ENCODE measurements at places on chromosomes 7 and 10.

- DNase-seq: no peak
Measured at GRCh38 chr7:142375710-142376313, 118.0 kb upstream of the PRSS58 start.

DNA sequence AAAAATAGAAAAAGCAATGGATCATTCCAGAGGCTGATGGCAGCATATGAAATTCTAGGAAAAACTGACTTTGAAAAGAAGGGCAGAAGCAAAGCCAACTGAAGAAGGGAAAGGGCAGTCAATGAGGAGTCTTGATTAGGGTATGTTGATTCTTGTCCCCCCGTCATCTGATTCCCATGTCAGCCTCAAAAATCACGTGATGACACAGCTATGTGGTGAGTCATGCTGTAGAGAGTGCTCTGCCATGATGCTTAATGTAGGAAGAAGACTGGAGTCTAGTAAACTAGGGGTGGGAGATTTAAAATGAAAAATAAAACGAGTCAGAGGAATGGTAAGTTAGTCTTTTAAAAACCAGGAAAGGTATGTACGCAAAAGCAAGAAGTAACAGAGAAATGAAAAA, 3.9 kb upstream of the POU6F2 start:
- no peak for DNase-seq

- no peak for DNase-seq
Measured at GRCh38 chr7:85426487-85426960, 239.7 kb upstream of the SEMA3D start.

- no peak for DNase-seq
Measured at GRCh38 chr10:76329891-76330575, 898.6 kb downstream of the LRMDA start.

DNA sequence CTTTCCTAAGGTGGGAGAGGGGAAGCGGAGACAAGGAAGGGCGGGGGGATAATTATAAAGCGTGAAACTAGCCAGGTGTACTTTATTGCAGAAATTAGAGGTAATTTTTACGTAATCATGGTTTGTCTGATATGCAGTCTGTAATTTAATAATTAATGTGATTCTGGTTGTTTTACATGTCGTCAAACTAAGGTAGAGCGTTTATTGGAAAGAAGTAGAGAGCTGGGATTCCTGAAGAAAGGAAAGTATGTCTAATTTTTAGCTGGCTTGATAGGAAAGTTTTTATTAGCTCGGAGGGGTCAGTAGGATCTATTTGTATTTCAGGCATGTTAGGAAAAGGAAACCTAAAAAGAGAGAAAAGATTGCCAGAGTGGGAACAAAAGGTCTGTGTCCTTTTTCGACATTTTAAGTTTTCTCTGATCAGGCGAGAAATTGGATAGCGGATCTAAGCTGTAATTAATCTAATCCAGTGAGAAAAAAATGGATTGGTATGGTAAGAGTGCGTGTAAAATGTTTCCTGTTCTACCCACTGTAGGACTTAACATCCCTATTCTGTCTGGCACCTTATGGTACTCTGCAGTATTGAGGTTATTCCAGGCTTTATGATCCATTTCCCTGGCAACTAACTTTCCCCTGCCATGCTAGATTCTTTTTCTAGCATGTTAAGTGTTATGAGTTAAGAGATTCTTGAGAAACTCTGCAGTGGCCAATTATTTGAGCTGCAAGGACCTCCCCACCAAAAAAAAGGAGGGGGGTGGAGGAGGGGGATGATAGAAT, 1.4 kb downstream of the CELF2 start:
- no peak for DNase-seq

GRCh38 chr10:122327237-122328206, 47.0 kb upstream of the PLEKHA1 start:
- DNase-seq: no peak

GRCh38 chr7:113200281-113200680, 81.9 kb upstream of the SMIM30 start:
- no peak for DNase-seq

DNA sequence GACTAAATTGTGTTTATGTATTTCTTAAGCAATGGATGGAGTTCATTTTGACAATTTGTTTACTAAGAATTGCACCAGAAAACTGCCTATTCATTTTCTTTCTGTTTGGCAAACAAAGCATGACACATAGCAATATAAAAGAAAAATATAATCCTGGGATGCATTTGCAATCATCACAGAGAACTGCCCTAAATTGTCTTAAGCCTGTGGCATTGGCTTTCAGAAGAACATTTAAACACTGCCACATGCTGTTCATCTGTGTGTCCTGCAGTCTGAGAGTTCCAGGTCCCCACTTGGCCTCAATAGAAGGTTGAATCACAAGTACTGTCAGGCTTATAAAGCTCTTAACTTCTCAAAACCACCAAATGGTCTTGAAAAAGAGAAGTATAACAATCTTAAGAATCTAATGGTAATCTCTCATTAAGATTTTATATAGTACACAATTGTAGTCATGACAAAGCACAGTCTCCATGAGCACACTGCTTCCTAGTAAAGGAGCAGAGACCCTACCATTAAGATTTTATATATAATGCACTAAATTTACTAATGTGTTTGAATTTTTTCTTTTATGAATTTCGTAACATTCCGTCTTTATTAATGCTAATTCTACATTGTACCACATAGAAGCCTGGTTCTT, 29.9 kb downstream of the RNLS start:
- DNase-seq: peak; percentile 11

DNA sequence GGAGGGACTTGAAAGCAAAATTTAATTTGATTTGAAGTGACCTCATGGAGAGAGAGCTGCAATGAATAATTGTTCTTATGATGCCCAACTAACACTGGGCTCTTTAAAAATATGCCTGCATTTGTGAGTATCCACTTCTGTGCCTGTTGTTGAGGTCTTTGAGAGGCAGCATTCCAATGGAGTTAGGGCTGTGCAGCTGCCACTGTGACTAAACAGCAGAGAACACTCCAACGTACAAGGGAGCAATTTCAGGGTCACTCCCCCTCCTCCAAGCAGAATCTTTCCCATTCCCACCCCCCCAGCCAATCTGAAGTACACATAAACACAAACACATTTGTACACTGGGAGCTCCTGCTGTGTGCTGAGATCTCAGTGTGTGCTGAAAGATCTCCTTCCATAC, 28.0 kb upstream of the GSAP start:
- DNase-seq: no peak

DNA sequence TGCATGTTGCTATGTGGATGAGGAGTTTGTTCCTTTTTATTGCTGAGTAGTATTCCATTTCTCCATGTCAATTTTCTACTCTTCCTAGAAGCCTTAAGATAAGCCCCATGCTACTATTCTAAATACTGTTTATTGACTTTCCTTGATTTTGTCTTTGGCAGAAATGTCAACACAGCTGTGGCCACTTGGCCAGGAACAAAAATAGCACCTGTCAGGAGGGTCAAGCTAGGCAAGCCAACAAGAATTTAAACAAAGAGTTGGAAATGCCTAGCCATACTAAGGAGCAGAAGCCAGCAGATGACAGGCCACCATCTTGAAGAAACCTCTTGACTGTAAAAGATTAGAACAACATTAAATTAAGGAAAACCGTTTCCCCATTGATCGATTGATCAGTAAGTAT, 34.7 kb downstream of the JAZF1 start:
- DNase-seq: no peak

DNA sequence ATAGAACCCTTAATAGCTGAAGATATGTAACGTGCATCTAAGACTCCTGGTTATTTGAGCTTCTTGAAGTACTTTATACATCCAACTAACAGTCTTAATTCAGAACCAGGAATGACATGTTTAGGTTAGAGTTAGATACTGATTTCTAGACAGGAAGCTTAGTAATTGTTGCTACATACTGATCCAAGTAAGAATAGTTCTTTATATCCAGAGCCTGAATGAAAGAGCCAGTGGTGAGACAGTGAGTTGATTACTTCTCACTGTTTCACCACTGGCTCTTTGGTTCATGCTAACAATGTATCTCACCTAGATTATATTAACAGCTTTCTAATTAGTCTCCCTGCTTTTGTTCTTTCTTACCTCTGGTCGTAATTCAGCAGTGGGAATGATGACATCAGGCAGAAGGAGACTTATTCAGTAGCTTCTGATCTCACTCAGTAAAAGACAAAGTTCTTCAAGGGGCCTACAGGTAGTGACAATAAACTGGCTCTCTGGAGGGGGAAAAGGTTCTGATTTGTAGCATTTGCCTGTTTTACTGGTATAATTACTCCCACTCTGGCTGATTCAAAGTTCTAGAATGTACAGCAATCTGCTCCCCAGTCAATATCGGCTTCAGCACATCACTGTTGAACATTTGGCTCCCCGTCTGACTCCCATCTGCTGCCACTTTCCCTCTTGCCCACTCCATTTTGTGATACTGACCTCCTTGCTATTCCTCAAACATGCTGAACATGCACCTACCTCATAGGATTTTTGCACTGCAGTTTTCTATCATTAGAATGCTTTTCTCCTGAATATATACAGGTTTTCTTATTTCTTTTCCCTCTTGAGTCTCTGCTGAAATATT, 29.1 kb downstream of the MCU start:
- DNase-seq: no peak

GRCh38 chr7:114026486-114027089, 107.8 kb upstream of the PPP1R3A start:
- no peak for DNase-seq

- no peak for DNase-seq
Measured at GRCh38 chr7:91995391-91996105, 54.9 kb downstream of the AKAP9 start.

DNA sequence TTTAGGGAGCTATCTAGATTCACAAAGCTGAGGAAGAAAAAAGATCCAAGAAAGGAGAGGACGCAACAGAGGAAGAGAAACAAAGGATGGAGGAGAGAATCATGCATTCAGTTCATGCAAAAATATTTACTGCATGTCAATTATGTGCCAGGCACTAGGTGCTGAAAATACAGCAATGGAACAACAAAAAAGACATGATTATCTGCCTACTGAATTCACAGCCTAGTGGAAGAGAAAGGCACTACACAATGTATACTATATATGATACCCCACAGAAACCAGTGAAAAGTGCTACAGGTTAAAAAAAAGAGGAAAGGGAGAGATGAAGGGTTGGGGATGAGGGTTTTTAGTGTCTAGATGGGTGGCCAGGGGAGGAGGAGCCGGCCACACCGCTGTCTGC, 520.4 kb upstream of the CELF2 start:
- DNase-seq: no peak

- no peak for DNase-seq
Measured at GRCh38 chr10:62732841-62733653, 71.5 kb upstream of the ADO start.

DNA sequence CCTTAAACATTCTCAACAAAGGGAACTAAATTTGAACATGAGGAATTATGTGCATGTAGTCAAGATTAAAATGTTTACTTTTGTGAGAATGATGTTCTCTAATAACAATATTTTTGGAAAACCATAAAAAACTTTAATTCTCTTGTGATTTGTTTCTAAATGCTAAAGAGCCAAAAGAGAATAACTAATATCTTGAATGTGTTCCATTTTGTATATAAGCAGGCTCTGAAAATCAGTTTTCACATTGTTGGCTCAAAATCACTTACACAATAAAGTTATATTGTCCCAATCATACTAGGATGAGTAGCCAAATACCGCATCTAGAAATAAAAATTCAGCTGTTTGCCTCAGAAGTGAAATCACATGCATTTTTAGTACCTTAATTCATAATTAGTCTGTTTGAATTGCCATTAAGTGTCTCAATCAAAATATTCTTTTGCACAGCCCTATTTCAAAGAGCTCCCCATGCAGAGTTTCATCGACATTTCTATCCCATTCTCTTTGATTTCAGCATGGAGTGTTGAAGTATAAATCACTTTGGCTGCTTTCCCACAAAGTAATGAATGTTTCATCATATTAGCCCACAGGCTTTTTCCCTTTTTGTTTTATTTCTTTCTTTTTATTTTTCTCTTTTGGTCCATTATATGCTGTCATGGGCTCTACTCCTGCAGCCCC, 420.3 kb upstream of the POM121L12 start:
- DNase-seq: no peak

DNA sequence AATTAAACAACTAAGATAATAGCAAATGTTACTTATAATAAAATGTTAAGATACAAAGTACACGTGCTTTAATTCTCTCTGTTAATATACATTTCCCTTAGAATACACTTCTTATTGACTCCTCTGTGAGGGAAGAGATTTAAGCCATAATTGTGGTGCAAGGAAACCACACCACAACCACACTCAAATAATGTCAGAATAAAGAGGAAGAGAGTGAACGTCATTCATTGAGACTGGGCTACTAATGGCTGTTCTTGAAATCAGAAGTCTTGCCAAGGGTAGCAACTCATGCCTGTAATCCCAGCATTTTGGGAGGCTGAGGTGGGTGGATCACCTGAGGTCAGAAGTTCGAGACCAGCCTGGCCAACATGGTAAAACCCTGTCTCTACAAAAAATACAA, 10.0 kb downstream of the FAM171A1 start:
- no peak for DNase-seq

GRCh38 chr10:114682532-114682931, 24.5 kb upstream of the ABLIM1 start:
- no peak for DNase-seq

DNA sequence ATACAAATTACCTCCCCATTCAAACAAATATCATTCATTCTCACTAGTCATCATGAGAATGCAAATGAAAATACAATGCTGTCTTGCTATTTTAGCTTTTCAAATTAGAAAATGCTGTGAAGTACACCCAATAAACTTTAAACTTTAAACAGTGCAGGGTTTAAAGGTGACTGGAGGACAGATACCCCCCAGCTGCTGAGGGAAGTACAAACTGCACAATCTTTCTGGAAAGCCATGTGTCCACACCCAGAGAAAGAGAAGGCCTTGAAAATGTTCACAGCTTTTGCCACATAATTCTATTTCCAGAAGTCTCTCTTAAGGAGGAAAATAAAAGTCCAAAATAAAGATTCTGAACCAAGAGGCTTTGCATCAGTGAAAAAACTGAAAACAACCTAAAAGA, 56.5 kb downstream of the PIK3AP1 start:
- DNase-seq: no peak

DNA sequence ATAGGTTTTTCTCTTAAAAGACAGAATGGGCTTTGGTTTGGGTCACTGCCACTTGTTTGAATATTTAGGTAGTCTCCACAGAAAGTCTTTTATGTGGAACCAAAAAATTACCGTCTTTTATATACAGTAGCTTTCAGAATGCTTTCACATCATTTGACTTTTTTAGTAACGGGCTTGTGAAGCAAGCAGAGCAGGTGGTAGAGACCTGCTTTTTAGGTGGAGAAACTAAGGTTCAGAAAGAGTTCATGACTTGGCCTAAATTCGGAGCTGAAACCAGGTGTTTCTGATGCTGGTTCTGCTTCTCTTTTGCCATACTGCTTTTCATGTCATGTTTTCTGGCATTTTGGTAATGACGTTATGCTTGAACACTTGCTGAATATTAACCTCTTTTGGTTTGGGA, 36.3 kb downstream of the GARS1 start:
- DNase-seq: no peak

- no peak for DNase-seq
Measured at GRCh38 chr7:135129579-135129978, 18.3 kb upstream of the TMEM140 start.

DNA sequence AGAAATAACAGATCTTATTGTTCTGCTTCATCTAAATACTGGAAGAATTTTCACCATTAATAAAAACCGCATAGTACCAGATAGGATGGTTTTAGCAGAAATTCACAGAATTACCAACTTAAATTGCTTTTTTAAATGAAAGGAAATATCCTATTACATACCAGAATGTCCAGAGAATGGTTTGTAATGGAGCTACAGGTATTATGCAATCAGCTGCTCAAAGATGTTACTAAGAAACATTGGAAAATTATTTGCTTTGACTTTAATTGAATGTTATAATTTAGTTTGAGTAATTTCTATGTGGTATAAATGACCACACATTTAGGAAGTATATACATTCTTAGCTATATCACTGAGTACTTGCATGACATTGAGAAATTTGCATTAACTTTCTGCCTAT, 338.3 kb downstream of the ETV1 start:
- no peak for DNase-seq
